Fibroblast of villous mesenchyme (primary cell): ENCODE measurements at places on chromosomes 7 and 10. TPM values are rescaled to one million over a fixed set of nuclear protein-coding genes. Genes with fewer than 3 reads are reported as not detected.

The GPR26 gene
- not detected in 2 replicates for total RNA-seq

The IL2RA gene
- total RNA-seq, result under 0.01 TPM in 1 of 2 replicates, not detected in the other

DNA sequence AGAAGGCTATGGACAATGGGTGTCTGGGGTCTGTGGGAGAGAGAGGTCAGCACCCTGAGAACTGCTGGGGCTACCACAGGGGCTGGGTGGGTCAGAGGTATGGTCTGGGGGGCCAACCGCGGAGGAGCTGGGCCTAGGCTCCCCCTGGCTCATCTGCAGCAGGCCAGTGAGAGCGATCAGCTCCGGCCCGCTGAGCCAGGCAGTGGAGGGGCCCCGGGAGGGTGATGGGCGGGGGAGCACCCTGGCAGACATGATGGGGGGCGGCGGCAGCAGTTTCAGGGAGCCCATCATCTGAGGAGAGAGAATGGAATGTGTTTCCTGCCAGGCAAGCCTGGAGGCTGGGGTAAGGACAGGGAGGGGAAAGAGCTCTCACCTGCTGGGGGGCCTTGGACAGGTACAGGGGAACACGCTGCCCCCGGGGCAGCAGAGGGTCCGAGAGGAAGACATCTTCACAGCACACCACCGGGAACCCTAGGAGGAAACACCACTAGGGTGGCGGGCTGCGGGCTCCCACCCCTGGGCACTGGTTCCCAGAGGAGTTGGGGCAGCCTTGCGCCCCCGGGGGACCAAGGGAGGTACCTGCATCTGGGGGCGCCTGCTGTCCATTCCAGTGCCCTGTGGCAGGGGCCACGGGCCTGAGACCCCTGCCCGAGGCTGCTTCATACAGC is 1.3 kb downstream of the SAP25 start:
- no peak for DNase-seq

DNA sequence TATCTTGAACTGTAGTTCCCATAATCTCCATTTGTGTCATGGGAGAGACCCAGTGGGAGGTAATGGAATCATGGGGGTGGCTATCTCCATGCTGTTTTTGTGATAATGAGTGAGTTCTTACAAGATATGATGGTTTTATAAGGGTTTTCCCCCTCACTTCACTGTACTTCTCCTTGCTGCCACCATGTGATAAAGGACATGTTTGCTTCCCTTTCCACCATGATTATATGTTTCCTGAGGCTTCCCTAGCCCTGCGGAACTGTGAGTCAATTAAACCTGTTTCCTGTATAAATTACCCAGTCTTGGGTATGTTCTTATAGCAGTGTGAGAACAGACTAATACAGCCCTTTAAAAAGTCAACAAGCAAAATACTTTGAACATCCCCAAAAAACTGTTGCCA is 427.7 kb downstream of the HTR7 start:
- DNase-seq, result no peak

GRCh38 chr10:75624638-75625037 is 193.2 kb downstream of the LRMDA start:
- no peak for DNase-seq

GRCh38 chr10:122424059-122424458 is 30.4 kb upstream of the ARMS2 start:
- no peak for DNase-seq

GRCh38 chr7:123423622-123424021 is 110.8 kb downstream of the IQUB start:
- no peak for DNase-seq
